ENCODE measurements at places on chromosomes 1 and 21. TPM values are rescaled to one million over a fixed set of nuclear protein-coding genes. Genes with fewer than 3 reads are reported as not detected.

KIF14 gene
- 17.0 TPM for total RNA-seq

CACNA1S gene
- total RNA-seq = not detected

IRF6 gene
- 0.15 TPM for total RNA-seq

MEX3A gene
- 0.07 TPM for total RNA-seq

NBPF4 gene
- 0.51 TPM for total RNA-seq

KMO gene
- total RNA-seq = not detected

NBPF20 gene
- total RNA-seq = 1.5 TPM

DDR2 gene
- 0.51 TPM for total RNA-seq

MMP23B gene
- 2.3 TPM for total RNA-seq

NFASC gene
- total RNA-seq = 0.12 TPM

BTBD19 gene
- 11.9 TPM for total RNA-seq

KCNK2 gene
- total RNA-seq = not detected
